ENCODE measurements at places on chromosomes 3 and 15.

DNA sequence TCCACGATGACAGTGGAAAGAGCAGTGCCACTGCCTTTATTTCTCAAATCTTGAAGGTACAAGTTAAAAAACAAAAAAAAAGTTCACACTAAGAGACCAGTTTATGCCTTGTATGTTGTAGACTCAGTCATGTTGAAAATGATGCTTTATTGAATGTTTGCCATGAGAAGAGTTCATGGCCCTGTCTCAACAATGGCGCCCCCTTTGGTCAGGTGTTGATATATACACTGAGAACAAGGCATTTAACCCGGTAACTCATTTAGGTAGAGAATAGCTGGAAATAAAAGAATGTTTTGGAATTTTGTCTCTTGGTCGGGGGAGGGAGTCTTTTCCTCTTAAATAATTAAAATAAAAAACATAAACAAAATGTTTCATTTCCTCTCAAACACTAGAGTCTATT is 145.6 kb upstream of the SLC2A2 start:
- no peak for DNase-seq

DNA sequence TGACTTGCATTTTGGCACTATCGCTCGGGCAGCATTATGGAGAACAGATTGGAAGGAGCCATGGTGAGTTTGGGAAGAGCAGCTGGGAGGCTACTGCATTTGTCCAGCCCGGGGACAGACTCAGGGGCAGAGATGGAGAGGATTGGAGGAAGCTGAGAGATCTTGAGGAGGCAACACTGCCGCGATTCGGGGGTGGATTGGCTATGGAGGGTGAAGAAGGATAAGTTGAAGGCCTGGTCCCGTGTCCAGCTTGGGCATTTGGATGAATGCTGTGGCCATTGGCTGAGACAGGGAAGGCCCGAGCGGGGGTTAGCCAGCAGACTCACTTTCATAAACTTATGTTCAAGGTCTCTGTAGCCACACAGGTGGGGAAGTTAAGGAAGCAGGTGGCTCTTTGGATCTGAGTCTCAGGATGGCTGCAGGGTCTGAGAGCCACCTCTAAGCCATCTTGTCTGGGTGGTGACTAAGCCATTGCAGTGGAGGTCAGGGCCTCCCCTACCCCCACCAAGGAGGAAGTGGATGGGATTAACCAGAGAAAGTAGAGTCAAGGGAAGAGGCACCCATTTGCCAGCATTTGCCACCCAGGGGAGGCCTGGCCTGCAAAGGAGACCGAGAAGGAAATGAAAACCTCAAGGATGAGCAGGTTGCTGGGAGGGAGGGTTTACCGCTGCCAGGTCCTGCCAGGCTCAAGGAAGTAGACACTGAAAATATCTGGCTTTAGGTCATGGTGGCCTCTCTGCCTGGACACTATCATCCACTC is 144.0 kb upstream of the TLE3 start:
- no peak for DNase-seq

DNA sequence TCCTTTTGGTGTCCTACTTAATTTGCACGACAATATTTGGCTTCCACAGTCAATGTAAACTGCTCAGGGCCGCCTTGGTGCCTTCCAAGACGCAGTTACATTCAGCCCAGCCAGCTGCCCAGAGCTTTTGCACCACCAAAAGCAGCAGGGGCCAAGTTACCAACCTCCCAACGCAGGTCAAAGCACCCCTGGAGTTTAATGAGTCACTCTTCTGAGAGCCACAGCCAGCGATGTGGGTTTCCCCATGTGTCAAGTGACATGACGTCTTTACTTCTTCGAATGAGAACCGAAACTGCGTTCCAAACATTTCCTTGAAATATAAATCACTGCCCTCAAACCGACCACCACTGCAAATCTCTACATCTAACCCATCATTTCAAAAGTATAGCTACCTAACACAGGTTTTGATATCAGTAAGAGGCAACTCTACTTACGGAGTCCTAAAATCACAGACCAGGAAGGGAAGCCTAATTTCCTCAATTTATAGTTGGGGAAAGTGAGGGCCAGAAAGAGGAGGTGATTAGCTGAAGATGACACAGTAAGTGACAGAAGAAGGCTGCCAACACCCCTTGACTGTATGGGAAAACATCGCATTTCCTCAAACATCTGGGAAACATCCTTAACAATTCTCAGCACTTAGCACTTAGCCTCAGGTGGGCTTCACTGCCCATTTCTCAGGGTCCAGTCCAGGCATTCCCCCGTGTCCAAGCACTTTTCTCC is 24.5 kb downstream of the MB21D2 start:
- no peak for DNase-seq

GRCh38 chr3:72395776-72396311 is 452.4 kb downstream of the SHQ1 start:
- DNase-seq = no peak

DNA sequence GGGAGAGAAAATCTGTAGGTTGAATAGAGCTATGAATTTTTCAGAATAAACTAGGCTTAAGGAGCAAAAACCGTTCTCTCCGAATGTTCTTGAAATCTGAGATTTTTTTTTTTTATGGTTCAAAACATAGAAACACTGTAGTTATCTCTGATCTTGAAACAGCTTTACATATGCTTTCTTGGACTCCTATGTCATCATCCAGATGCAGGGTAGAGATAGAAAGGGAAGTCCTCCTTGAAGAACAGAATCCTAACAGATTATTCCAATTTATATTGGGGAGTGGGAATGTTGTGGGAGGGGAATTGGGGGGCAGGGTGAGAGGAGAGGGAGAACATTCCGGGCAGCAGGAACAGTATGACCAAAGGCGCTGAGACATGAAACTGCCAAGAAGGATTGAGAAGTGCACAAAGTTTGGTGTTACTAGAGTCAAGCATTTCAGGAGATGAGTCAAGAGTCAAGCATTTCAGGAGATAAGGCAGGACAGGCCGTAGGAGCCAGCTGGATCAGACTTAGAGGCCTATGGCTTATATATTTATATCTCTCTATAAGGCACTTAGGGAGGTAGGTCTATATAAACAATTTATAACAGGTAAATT is 21.9 kb upstream of the ST3GAL6 start:
- DNase-seq = no peak

- peak; percentile 82 for DNase-seq
Measured at GRCh38 chr3:11155341-11156025, 1.2 kb downstream of the HRH1 start.

DNA sequence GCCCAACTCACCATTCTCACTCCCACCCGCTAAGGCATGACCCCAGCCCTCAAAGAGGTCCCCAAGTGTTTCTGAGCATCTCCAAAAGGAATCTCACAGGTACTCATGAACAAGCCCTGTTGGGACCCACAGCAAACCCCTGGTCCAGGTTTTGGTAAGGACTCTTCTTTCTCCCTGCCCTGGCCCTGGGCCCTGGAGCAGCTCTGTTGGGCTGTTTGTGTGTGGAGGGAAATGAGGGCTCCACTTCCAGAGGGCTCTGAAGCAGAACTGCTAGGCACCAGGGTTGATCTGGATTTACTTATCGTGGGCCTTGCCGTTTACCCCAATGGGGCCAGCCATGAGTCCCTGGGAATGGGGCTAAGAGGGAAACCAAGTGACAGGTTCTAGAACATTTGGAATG is 92.9 kb downstream of the TLE3 start:
- DNase-seq = no peak

- DNase-seq = no peak
Measured at GRCh38 chr3:163957072-163957471, 1121.2 kb downstream of the SI start.

DNA sequence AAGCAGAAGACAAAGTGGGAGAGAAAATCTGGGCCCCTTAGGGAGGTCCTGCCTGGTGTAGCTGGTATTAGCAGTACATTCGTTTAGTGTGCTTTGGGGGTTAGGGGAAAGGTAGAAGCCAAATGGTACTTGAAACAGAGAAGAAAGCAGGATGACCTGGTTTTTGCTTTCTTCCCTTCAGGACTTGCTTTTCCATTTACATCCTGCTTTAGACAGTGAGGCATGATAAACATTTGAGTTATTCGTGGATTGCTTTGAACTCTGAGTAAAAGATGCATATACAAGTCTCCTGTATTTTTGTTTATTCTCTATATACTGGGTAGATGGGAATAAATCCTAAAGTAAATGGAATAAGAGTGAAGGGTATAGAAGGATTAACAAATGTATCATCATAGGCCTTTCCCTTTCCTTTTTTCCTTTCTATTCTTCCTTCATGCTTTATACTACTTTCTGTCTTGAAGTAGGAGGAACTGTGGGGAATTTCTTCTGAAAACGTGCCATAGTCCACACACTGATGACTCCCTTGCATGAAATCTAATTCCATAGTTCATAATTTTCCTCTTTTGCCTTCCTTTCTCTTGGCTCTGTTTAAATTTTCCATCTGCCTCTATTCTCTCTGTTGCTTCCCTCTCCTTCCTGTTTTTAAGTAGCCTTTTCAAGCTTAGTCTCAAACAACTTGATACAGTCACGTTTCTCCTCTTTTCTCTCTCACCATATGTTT is 139.5 kb upstream of the RBMS3 start:
- no peak for DNase-seq

- DNase-seq = no peak
Measured at GRCh38 chr15:78702609-78703333, 61.8 kb upstream of the CHRNB4 start.

- DNase-seq = no peak
Measured at GRCh38 chr15:101437209-101437608, 52.3 kb downstream of the PCSK6 start.

DNA sequence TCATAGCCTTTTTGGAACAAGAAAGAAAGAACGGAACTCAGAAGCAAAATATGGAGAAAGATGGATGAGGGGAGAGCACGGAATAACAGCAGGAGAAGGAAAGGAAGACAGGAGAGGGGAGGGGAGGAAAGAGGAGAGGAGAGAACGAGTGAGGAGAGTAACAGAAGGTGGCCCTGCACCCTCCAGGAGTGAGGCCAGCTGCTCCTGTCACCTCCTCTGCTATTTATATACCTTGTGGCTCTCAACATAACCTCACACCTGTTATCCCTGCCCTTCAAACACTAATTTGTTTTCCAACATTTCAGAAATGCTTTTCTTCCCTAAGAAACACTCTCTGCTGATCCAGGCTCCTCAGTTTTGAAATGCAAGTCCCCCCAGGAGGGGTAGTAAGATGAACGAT is 53.4 kb upstream of the ATP2B2 start:
- DNase-seq = no peak

DNA sequence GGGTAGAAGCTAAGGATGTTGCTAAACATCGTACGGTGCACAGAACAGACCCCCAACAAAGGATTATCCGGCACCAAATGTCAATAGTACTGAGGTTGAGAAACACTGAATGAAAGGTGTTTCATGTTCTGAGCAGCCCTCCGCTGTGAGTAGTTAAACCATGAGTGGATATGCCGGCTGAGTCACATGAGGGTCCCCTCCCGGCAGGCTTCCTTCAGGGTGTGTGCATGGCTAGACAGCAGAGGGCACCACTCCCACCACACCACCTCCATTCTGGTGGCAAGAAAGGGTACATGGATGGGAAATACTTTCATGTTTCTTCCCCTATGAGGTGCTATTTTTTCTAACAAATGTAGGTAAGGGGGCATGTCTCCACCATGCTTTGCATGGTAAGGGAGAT is 128.3 kb upstream of the SEMA6D start:
- no peak for DNase-seq

All from mucosa of descending colon (tissue), 3 donors.